GM12878 (cell line): ENCODE measurements at places on chromosomes 4 and X. TPM values are rescaled to one million over a fixed set of nuclear protein-coding genes. Genes with fewer than 3 reads are reported as not detected.

- DNase-seq = no peak
Observed at GRCh38 chr4:143514901-143515300, 1.4 kb downstream of the SMARCA5 start.

The SHROOM4 gene
- polyA plus RNA-seq = not detected in 2 replicates

- DNase-seq = no peak
Observed at GRCh38 chr4:2390784-2391421, 27.5 kb downstream of the ZFYVE28 start.

- no peak for DNase-seq
Observed at GRCh38 chrX:133258481-133258880, 40.3 kb upstream of the TFDP3 start.

The MTMR8 gene
- polyA plus RNA-seq = 2.8 and 4.0 TPM in 2 replicates

- no peak for DNase-seq
Observed at GRCh38 chr4:164193676-164194075, 560.3 kb upstream of the SMIM31 start.

The PAK3 gene
- not detected in 2 replicates for polyA plus RNA-seq

DNA sequence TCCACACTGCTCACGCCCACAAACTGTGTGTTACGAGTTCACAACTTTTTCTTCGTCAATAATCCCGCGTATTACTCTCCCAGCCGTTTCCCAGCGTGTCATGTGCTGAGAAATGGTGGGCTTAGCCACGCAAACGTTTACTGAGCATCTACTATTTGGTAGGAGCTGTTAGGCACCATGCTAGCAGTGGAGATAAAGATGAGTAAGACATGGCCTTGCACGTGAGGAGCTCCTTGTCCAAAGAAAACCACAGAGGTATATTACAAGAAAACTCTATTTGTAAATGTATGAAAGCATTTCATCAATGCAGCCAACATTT, 821 bp upstream of the TMEM128 start:
- no peak for DNase-seq

DNA sequence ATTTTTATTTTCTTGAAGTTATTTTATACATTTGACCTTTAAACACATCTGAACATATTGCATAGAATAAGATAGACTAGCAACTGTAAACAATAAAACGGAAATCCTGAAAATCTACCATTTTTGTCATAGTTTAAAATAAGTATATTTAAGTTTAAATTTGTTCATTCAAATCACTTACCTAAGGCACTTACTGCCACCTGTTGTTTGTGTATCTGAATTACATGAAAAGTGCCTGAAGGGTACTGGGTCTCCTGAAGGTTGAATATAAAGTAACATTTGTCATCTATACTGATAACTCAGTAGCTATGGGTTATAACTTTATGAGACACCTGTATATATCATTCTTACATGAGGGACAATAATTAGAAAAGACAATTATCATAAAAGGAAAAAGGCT, 38.6 kb downstream of the TRPC5 start:
- DNase-seq = no peak

DNA sequence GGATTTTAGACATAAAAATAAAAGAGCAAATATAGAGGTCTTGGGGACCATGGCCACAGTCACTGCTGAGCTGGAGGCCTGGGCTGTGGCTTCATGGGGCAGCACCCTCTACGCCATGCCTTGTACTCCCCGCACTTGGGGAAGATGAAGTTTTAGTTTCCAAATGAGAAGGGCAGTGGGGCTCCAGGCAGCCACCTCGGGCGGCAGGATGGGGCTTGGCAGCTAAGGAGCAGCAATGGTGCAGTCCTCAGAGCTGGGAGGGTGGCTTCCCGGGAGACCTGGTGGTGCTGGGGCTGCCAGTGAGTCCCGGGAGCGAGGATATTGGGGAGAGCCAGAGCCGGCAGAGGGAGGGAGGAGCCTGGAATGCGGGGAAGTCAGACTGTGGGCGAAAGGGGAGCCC, 2.4 kb downstream of the CXCR3 start:
- no peak for DNase-seq

The GATA1 gene
- polyA plus RNA-seq = not detected in 2 replicates
